NCI-H187 treated with DMSO at 0.1 percent for 48 hours (cell line): ENCODE measurements at places on chromosomes 2 and 18.

DNA sequence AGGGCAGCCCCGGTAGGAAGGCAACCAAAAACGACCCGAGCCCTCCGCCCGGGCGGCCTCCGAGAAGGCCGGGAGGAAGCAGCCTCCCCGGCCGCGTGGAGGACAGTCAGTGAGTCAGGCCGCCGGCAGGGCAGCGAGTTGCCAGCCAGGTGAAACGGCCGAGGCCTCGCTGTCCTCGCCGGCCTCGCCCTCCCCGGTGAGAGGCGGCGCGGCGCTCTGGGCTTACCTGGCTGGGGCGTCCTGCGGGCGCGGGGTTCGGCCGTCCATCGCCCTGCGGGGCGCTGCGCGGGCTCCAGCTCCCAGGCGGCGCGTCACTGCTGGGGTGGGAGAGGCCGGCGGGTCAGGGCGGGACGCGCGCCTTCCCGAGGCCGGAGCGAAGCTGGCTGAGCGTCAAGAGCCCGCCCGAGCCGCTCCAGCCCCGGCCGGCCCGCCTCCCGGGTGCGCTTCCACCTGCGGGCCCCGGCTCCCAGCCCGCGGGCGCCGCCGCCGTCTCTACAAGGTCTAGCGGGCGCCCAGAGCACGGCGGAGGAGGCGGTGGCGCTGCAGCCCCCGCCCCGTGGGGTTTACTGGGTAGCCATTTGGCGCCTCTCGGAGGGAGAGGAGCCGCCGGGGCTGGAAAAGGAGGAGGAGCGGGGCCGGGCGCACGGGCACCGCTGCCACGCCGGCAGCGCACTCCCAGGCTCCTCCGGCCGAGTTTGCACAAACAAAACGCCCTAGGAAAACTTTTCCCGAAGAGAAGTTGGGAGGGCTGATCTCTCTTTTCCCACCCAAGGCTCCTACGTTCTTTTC is 499 bp downstream of the COBLL1 start:
- DNase-seq: no peak

DNA sequence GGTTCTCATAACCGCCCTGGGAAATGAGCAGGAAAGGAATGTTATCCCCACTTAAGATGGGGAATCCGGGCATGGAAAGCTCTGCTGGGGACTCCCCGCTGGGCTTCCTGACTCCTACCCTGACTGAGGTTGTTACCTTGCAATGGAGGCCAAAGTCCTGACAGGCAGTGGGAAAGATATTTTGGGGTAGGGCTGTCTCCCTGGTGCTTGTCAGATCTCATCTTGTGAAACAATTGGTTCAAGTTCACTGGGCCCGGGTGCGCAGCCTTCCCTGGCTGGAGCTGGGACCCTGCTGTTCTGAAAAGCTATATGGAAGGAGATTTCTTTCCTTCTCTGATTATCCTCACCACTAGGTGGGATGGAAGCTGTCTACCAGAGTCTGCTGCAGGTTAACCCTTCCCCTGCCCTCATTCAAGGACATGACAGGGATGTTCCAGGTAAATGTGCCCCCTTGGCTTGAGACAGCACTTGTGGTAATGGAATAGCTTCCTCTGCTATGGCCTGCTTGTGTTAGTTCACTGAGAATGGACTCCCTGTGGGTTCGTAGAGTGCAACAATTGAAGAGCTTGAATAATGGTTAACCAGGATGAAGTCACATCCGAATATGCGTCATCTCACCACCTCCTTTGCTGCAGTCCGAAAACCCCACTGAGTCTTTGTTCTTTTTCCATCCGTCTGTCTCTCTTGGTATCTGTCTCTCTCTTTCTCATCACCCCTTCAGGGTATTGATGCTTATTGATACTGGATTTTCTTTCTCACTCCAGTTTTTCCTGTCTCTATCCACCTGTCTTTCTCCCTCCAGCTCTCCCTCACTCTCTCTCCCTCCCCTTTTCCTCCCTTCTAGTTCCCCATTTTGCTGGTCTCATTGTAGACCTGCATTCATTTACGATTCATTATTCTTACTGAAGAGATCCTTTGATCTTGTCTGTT is 67.8 kb upstream of the EPAS1 start:
- no peak for DNase-seq

- DNase-seq: no peak
These were observed 308.4 kb upstream of the CDH2 start for GRCh38 chr18:28485210-28485801.

DNA sequence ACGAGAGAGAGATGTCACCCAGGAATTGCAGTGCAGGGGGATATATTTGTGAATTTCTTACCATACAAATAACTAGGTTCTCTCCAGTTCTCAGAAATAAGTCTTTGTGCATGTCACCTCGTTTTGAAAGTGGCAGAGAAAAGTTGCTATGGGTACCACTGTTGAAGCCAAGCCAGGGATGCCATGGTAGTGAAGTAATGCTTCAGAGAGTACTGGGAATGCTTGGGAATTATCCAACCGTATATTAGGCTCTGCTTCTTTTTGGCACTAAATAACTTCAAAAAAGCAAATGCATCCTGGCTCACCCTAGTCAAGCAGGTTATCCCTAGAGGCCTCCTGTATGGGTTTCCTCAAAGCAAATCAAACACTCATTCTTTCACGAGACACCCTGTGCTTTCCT is 50.7 kb upstream of the DDX18 start:
- no peak for DNase-seq

- no peak for DNase-seq
These were observed 85.0 kb downstream of the WDSUB1 start for GRCh38 chr2:159201360-159202063.

DNA sequence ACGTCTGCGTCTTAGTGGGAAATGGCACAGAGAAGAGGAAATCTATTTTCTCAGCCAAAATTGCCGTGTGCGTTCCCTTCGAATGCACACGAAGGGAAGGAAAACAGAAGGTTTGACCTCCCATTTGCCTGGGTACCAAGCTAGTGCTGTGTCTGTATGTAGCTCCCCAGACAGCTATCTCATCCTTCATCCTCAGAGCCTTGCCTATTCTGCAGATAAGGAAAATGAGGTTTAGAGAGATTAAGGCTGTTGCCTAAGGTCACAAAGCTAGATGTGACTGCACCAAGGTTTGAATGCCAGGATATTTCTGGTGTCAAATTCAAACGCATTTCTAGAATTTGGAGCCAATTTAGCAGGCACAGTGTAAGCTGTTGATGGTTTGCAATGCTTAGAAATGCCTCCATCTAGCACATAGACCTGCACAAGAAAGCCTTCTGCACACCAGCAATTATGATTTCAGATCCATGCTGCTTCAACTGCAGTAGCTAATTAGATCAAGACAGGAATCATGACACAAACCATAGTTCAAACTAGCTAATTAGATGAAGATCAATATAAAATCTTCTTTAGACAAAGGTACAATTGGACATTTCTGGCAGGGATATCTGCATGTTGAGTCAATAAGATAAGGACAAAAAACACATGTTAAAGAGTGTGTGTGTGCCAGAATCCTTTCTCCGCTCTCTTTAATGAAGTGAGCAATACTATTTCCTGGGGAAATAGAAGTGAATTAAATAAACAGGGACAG is 115.1 kb downstream of the CMPK2 start:
- DNase-seq: no peak

GRCh38 chr2:97760480-97761049 is 47.2 kb downstream of the ZAP70 start:
- DNase-seq: no peak

DNA sequence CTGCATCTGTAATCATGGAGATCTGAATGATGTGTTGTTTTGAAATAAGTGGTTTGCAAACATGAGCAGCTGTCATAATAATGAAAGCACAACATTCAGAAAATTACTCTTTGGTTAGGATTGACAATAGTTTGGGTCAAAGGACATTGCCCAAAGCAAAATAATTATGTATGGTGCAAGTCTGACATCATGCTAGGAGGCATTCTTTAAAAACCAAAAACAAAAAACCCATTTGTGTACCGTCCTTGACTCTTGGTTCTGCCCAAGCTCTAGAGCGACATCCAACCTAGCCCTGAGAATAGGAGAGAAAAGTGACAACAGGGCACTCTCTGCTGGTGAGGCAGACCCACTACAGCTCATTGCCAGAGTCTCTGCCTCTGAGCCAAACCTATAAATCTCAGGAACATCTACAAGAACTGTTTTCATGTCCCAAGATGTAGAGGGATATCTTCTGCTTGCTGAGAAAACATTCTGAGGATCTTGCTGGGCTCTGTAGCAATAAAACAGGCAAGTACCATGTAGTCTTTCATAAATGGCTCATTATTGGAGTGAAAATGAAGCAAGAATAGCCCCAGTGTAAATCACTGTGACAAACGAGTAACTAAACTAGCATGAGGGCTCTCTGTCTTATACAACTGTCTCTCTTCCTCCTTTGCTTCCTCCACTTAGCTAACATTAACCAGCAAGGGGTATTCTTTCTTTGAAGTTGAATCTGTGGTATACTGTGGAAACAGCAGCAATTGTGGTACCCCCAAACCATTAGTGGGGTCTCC is 266.8 kb upstream of the CXCR4 start:
- DNase-seq: no peak

DNA sequence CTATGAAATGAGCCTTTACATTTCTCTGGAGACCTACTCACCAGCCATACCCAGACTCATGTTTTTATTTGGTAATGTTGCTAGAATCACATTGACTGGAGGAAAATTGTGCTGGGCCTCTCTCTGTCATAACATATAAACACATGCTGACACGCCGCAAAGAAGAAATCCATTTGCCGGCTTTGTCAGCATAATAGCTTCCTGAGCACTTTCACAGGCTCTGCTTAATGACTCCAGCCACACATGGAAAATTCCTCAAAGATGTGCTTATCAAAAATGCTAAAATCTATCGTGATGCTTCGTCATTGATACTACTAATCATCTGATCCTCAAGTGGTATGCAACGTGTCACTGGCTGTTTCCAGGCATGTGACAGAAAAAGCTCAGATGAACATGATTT is 63.1 kb downstream of the RND3 start:
- no peak for DNase-seq

GRCh38 chr2:205527801-205528200 is 154.5 kb upstream of the NRP2 start:
- DNase-seq: no peak

DNA sequence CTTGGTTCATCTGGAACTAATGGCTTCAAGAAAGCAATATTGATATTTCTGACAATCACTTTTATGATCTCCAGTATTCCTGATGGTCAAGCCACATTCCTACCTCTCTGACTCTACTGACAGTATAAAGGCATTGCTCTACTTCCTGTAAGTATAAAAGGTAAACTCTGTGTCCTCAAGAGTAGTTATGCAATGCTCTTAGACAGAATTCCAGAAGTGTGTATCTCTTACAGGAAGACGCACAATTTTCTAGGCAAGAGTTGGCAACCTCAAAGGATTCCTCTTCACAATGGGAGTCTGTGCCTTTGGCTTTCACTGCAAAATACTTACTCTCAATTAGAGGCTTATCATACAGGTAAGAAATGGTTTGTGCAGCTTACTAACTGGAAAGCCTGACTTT is 100.1 kb downstream of the THADA start:
- DNase-seq: no peak
